ENCODE measurements at places on chromosomes 2 and 18.

DNA sequence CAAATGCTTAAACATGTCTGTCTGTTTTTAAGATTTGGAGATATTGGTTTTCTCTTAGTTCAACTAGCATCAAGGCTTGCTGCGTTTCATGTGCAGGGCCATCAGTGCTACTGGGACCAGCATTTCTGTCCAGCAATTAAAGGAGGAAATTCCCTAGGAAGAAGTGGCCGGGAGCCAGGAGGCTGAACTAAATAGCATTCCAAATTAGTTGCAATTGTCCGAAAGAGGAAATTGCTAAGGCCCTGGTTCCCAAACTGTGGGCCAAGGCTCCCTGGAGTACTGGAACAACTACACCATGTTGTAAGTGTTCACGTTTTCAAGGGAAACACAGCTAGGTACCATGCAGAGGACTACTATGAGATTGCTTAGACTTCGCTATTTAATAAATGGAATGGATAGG lies 257.9 kb downstream of the PTPRM start:
- DNase-seq = no peak

- no peak for DNase-seq
Observed at GRCh38 chr2:44805401-44806235, 135.9 kb upstream of the SIX3 start.

GRCh38 chr18:27735117-27735516 lies 441.8 kb downstream of the CDH2 start:
- no peak for DNase-seq

GRCh38 chr2:10947005-10947440 lies 35.3 kb downstream of the KCNF1 start:
- DNase-seq = no peak

DNA sequence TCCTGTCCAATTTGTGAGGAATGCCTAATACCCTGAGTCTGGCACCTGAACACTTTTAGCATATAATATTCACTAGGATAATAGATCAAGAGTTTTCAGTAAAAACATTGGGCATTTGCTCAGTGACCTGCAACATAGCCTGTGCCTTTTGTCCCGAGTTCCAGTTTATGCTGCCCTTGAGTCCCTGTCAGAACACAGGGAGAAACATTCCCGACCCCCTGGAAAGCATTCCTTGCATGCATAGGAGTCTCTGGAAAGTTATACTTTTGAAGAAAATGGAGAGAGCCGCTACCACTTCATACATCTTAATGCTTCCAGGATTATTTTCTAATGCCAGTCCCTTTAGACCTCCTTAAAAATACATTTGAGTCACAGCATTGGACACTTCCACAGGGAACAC lies 107.3 kb downstream of the PLCL1 start:
- no peak for DNase-seq

GRCh38 chr2:83071352-83071751 lies 1387.7 kb downstream of the SUCLG1 start:
- DNase-seq = no peak

DNA sequence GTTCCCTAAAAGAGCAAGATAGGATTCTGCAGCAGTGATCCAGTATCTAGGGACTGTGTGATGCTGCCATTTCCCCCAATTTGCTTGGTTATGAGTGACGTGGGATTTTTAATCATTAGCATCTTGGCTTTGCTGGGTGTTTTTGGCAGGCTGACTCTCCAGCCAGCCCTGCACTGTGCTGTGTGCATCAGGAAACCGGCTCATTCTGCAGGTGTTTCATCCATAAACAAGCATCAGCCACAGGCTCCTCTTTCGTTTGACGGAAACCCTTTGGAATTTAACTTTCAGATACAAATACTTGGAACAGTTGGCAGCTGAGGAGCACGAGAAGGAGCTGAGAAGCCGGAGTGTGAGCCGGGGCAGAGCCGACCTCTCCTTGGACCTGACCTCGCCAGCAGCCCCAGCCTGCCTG lies 135.9 kb downstream of the TPGS2 start:
- DNase-seq = no peak

DNA sequence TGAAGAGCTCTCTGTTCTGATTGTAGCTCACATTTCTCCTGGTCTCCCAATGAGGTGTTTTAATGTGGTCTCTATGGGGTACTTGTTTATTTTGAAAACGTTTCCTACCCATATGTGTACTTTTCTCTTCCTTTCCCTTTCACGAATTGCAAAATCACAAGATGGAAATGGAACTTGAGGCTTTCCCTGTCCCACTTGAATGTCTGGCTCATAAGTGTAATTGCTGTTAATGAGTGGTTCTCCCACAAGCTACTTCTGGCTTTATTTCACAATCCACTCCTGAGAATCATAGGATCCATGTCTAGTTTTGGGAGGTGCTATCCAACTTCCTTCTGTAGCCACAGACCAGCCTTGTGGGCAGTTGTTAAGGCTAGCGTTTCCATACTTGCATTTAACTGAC lies 81.1 kb upstream of the CAVIN2 start:
- no peak for DNase-seq

GRCh38 chr2:120765678-120766469 lies 30.2 kb downstream of the GLI2 start:
- DNase-seq = no peak

- DNase-seq = no peak
Observed at GRCh38 chr2:219182331-219183150, 4.5 kb downstream of the RETREG2 start.
